ENCODE measurements at places on chromosomes 7 and 10. TPM values are rescaled to one million over a fixed set of nuclear protein-coding genes. Genes with fewer than 3 reads are reported as not detected.

GRCh38 chr7:1736830-1737229 is 66.8 kb downstream of the ELFN1 start:
- DNase-seq = no peak

- no peak for DNase-seq
Observed at GRCh38 chr10:86300399-86300925, 66.1 kb downstream of the GRID1 start.

- no peak for DNase-seq
Observed at GRCh38 chr10:62733654-62734293, 70.7 kb upstream of the ADO start.

DNA sequence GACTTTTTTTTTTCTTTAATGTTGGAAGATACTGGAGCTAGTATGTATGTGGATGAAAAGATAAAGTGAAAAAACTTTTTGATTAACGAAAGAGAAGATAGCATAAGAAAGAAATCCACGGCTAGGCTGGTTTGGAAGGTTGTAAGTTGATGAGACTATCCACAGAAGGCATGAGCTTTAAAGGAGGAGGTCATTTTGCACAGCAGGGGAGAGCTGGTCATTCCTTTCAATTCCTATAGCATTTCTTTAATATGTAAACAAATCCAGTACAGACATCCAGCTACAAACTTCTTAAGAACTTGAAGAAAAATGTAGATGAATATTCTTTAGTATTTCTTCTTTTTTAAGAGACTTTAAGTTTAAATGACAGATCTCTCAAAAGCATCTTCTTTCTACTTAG is 281.3 kb downstream of the CACNA2D1 start:
- no peak for DNase-seq

The SPOCK2 gene
- 683 TPM for total RNA-seq

The ANKRD1 gene
- total RNA-seq = not detected

Data from CD4-positive, CD25-positive, alpha-beta regulatory T cell (primary cell).